MM.1S (cell line): ENCODE measurements at places on chromosomes 4 and X.

- DNase-seq = no peak
Observed at GRCh38 chr4:98583265-98583664, 75.1 kb downstream of the TSPAN5 start.

- no peak for DNase-seq
Observed at GRCh38 chrX:25207803-25208475, 192.2 kb upstream of the ARX start.

DNA sequence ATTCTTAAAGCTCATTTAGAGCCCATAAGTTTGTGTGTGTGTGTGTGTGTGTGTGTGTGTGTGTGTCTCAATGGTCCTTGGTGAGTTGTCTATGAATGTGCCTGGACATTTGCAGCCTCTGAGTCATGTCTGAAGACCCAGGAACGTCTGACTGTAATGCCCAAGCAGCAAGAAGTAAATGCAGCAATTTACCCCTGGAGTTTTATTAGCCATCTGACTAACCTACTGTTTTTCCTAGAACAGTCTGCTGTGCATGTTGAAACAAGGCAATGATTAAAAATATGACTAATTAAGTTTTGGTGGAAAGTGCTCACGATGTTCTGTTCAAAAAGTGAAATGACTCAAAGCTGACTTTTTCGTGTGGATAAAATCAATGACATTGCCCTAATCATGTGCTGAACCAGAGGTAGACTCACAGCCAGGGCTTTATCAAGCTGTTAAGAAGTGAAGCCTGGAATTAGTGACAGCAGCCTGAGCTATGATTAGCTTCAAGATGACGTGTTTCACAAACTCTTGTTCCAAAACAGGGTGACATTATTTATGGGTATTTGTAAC lies 201.6 kb downstream of the CPE start:
- no peak for DNase-seq

DNA sequence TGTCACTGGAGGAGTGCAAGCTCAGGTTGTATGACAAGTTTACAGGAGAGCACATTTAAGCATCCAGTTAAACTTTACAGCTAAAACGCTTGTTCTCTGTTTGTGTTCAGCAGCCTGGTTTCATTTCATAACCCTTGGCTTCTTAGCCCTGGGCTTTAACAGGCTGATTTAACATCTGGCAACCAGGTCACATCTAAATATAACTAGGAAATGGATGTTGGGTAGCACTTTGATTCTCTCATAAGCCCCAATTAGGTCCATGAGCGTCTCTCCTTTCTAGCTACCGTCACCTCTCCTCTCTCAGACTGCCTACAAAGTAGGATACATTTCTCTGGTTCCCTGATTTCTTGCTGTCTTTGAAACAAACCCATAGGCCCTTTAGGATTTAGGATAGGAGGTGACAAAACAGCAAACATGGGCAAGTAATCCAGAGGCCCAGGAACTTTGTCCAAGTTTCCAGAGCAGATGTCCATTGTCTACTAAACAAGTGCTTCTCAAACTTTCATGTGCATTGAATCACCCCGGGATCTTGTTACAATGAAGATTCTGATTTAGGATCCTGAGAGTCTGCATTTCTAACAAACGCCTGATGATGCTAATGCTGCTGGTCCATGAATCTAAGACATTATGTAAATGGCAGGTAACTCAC lies 22.5 kb downstream of the OTUD6A start:
- DNase-seq = no peak

GRCh38 chr4:153204728-153205648 lies 745 bp downstream of the TRIM2 start:
- no peak for DNase-seq

DNA sequence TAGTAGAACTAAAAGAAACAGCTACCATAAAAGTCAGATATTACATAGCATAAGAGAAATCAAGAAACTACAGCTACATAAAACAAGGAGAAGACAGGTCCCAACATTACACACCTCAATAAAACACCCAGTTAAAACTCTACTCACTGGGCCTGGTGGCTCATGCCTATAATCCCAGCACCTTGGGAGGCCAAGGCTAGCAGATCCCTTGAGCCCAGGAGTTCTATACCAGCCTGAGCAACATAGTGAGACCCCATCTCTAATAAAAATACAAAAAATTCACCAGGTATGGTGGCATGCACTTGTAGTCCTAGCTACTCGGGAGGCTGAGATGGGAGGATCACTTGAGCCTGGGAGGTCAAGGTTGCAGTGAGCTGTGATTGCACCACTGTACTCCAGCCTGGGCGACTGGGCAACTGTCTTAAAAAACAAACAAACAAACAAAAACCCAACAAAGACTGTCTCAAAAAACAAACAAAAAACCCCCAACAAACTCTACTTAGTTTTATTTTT lies 15.2 kb upstream of the TXLNG start:
- DNase-seq = no peak

- DNase-seq = no peak
Observed at GRCh38 chr4:36323816-36324419, 42.5 kb downstream of the DTHD1 start.

DNA sequence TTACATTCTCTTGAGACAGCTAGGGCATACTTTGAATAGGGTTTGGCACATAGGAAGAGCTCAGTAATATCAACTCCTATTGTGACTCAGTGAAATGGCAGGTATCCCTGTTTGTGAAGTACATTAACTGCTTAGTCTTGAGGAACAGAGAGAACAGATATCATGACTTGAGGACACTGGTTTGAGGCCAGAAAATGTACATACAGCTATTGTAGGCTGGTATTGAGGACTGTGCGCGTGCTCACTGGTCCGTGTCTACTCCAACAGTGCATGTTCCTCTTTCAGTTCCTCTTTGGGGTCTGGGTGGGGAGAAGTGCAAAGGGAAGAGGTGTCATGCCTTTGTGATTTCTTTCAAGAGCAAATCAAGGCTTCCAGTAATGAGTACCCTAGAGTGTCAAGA lies 34.6 kb upstream of the TBC1D9 start:
- peak; percentile 50 for DNase-seq

- no peak for DNase-seq
Observed at GRCh38 chr4:13117185-13117584, 367.0 kb downstream of the RAB28 start.

- DNase-seq = no peak
Observed at GRCh38 chrX:118853596-118853995, 30.0 kb downstream of the ZCCHC12 start.

- DNase-seq = no peak
Observed at GRCh38 chrX:6941041-6941440, 206.5 kb upstream of the STS start.

DNA sequence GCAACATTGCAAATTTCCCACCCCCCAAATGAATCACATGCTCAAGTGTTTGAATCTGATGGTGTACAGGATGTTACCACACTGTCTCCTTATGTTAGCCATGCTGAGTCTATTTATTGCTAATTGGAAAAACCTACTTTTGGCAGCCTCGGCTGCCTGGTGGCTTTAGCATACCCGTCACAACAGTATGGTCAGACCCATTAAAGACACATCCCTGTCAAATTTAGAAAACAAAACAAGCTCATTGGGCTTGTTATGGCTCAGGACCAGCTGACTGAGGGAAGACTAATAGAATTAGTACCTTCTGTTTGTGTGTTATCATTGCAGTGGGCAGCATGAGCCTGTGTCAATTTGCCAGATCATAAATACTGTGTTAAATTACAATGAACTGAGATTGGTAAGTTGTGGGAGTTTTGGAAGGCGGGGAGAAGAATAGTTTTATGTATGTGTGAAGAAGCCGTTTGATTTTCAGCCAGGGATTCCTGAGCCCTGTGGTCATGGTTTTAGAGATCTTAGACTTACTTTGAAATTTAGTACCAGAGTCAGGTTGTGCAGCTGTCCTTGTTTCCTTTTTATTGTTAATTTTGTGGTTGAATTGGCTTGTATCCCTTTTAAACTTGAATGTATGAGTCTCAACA lies 66.8 kb downstream of the POLA1 start:
- no peak for DNase-seq

- no peak for DNase-seq
Observed at GRCh38 chr4:159160242-159160641, 57.4 kb downstream of the RAPGEF2 start.

GRCh38 chr4:2799224-2799911 lies 6.5 kb downstream of the SH3BP2 start:
- no peak for DNase-seq

GRCh38 chr4:56655209-56655626 lies 25.9 kb downstream of the HOPX start:
- no peak for DNase-seq

GRCh38 chrX:104254442-104255115 lies at the start of gene ESX1:
Gene ESX1, minus strand, starts transcription at chrX:104254933. Its CDS starts 84 bp downstream, at chrX:104254849.
- DNase-seq = no peak

DNA sequence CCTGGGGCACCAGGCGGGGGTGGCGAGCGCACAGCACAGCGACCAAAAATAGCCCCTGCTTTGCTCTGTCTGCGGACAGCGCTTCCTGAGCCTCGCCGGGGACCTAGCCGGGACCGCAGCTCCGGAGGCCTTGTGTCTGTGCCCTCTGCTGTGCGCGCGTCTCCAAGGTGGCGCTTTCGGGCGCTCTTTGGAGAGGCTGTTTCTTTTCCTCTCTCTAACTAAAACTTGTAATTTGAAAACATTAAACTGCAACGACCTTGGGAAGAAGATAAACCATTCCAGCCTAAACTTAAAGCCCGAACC lies 3.4 kb downstream of the ARX start:
- DNase-seq = peak; percentile 15

DNA sequence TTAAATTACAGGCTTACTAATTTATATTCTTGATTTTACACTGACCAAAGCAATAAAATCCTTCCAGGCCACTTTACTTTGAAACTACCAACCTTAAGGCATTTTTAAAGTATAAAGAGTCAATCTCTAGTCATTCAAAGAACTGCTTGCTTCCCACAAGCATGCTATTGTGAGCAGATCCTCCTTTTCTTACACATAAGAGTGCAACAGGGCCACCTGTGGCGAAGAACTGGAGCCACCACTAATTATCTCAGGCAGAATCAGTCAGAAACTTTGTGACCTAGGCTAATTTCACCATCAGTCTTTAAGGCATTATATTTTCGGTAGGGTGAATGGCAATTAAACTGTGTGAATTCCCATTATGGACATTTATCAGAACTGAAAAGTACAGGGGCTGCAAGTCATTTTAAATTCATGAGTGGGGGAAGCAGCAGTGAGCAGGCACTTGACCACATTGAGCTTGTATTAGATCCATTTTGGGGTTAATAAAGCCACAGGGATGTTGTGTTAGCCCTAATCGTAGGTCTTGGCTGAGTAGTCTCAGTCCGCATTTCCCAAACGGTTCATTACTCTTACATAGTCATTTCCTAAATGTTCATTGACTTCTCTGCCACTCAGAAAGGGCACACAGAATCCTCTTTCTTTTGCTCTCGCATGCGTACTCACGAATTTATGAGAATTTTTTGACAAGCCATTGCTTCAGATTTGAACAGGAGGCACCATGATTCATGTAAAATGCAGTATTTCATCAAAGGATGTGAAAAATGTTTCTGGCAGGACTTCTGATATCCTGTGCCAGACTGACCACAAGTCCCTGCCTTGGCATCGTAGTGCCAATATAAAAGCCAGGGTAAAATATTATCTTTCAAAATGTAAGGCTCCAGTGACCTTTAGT lies 39.8 kb downstream of the NPY2R start:
- no peak for DNase-seq

DNA sequence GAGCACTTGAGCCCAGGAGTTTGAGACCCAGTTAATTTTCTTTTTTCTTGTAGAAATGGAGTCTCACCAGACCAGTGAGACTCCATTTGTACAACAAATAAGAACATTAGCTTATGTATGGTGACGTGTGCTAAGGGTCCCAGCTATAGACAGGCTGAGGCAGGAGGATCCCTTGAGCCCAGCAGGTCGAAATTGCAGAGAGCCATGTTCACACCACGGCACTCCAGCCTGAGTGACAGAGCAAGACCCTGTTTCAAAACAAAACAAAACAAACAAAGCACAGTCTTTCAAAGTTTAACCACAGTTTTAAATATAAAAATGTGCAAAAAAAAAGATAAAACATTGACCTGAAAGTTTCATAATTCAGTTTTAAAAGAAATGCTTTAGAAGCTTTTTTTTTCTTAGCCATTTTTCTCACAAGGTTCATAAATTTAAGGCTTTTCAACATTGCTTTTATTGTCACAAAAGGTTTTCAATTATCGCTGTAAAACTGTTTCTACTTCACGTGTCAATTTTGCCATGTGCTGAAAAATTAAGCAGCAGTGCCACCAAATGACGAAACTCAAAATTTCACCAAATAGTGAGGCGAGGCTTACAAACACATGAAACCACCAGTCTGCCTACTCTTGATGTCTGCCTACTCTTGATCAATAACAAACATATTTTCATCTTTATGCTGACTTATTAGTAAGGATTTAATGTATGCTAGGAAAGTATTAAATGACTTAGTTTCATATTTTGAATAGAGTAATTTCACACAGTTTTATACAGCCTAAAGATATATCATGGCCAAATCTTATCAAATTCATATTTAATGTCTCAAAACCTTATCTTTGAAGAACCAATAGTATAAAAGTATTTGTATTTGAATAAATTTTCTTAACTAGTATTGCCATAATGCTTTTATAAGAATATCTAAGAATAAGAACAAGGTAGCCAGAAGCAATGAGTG lies 126.3 kb downstream of the NEK1 start:
- DNase-seq = peak; percentile 65

- no peak for DNase-seq
Observed at GRCh38 chr4:22595684-22596083, 79.8 kb upstream of the ADGRA3 start.

DNA sequence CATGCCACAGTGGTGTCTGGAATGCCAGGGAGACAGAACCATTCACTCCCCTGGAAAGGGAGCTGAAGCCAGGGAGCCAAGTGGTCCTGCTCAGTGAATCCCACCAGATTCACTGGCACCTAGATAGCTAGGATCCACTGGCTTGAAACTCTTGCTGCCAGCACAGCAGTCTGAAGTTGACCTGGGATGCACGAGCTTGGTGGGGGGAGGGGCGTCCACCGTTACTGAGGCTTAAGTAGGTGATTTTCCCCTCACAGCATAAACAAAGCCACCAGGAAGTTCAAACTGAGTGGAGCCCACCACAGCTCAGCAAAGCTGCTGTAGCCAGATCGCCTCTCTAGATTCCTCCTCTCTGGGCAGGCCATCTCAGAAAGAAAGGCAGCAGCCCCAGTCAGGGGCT lies 413.3 kb downstream of the PRDM5 start:
- DNase-seq = no peak

- DNase-seq = no peak
Observed at GRCh38 chrX:134908356-134908755, 82.4 kb upstream of the SMIM10 start.

GRCh38 chr4:101103381-101104142 lies 243.8 kb downstream of the PPP3CA start:
- DNase-seq = peak; percentile 35
